ENCODE measurements at places on chromosomes 11 and 22.

- no peak for DNase-seq
Observed at GRCh38 chr11:32081901-32082300, 9.0 kb upstream of the RCN1 start.

- no peak for DNase-seq
Observed at GRCh38 chr11:88188251-88188931, 13.1 kb upstream of the RAB38 start.

DNA sequence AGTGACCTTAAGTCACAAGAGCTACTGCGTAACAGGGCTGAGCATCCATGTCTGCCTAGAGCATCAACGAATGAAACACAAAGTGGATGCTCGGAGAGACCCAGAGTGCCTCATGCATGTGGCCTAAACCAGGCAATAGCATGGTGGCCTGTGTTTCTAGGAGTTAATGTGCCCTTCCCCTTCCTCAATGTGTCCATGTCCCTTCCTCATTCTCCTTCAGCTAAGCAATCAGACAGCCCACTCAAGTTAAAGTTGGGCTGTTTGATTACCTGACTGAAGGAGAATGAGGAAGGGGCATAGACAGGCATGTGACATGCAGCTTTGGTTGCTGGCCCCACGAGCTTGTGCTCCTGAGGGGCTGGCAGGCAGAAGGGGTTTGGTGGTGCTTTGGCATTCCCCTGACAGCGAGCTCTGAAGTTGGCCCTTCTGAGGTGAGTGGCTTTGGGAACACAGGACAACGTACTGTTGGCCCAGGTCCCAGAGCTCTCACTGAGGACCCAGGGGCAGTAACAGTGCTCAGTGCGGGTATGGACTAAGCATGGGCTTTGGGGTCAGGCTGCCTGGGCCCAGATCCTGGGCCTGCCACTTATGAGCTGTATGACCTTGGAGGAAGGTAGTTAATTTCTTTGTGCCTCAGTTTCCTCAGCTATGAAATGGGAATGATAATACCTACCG is 46.7 kb downstream of the IRAG1 start:
- no peak for DNase-seq

DNA sequence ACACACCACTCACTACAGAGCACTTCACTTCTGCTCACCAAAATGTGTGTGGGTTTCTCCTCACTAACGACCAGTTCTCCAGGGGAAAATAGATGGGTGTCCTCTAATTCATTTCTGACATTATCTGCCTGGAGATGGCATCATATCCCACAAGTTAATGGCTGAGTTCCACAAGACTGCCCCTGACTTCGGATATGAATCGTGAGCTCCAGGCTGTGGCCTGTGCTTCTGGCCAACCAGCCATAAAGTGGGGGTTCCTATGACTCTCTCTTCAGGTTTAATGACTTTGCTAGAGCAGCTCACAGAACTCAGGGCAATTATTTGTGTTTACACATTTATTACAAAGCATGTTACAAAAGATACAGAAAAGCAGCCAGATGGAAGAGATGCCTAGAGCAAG is 113.0 kb upstream of the SYT13 start:
- no peak for DNase-seq

GRCh38 chr22:16964366-16964765 is 43.7 kb downstream of the GAB4 start:
- DNase-seq = no peak

GRCh38 chr11:71204748-71205664 is 47.4 kb downstream of the SHANK2 start:
- no peak for DNase-seq

GRCh38 chr22:41898645-41899044 is 16.2 kb downstream of the SHISA8 start:
- DNase-seq = no peak

DNA sequence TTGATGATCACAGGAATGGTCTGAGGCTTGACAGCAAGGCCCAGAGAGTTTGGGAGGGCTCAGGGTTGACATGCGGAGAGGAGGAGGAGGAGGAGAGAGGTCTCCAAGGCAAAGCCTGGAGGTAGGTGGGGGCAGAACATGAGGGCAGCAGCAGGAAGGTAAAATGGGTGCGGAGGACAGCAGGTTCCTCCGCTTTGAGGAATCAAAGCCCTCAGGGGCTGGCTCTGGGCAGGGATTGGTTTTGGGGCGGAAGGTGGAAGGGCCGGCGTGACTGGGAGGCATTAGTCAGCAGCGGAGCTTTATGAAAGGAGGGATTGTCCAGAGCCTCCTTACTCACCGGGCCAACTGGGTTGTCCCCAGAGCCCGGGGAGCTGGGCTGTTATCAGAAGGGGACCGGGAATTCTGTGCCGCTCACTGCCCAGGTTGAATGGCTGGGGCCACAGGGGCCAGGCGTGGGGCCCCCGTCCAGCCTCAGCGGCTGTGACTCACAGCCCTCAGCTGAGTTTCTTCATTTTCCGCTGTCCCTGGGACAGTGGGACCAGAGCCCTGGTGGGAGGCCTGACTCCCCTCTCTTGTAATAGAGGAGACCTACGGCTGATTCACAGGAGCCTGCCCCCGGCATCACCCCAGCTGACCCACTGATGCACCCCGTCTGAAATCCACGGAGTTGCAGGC is 36.2 kb downstream of the LIF start:
- peak; percentile 64 for DNase-seq

DNA sequence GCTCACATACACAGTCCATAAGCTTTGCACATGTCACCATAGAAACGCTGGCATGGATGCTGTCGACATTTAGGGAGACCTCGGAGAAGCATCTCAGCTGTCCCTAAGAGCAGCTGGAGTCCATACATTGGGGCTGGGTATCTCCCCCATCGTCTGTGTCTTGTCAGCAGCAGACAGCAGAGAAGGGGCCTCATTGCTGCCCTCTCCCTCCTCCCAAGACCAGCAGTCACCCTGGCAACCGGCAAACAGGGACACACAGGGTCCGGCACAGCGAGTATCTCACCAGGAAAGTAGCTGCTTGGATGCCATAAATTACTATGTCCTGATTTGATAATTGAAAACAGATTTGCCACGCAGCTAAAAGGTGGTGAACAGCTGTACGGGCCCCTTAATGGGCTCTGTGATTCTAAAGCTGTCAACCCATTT is 84.4 kb downstream of the CD44 start:
- DNase-seq = no peak

DNA sequence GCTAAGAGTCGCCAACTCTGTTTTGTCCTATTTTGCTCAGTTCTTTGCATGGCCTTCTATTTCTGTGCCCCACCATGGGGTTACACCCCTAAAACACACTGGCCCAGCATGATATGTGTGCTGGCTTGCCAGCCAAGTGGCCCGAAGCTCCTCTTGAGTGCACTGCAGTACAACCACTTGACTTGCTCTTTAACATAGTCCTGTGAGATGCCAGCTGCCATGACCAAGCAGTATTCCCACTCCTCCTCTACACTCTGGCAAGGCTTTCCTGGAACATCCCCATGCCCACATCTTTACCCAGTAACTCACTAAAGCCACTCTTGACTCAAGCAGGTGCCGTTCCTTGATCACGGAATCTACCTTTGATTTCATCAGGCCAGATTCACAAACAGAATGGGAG is 102.9 kb upstream of the GAL start:
- no peak for DNase-seq

- DNase-seq = no peak
Observed at GRCh38 chr11:9380773-9381172, 3.7 kb upstream of the IPO7 start.

- DNase-seq = no peak
Observed at GRCh38 chr22:39748877-39749276, 144.7 kb downstream of the ENTHD1 start.

DNA sequence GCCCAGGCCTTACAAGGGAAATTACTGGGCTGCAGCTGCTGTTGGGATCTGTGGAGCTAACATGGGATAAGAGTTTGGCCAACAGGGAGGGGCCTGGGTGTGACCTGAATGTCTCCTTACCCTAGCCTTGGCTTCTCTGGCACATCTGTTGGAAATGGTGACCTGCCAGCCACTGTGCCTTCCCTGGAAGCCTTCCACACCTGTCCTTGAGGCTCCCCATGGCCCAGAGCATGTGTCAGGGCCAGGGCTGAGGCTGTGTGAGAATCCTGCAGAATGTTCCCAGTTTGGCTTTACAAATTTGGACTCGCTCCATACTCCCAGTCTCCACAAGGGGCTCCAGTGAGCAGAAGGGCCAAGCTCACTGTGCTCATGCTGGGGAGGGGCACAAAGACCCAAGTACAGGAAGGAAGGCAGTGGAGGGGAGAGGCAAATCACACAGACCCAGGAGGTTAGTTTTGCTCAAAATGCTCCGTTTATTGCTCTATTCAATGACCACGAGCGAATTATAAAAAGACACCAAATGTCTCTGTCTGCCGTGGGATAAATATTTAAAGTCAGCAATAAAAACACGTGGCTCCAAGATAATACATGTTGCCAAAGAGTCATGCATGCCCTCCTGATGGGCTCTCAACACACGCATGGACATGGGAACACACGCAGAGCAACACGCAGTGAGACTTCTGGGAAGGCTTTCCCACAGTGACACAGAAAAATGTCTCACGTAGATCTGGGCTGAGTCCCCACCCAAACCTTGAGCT is 1.7 kb upstream of the IGSF22 start:
- peak; percentile 75 for DNase-seq

GRCh38 chr11:108224911-108225786 is 2.3 kb downstream of the ATM start:
- no peak for DNase-seq

DNA sequence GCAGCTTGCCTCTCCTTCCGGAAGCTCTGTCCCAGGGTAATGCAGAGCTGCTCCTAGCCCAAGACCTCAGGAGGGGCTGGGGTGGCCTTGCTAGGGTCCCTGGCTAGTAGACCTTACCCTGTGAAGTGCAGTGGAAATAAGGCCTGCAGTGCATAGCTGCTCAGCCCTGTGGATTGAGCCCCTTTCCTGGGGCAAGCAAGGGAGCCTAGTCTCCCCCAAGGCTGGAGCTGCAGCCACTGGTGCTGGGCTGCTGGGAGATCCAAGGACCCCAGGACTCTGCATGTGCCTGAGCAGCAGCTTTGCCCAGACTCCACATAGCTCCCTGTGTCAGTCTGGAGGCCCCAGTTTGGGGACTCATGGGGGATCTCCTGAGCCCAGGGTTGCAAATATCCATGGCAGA is 57.9 kb downstream of the FANCF start:
- no peak for DNase-seq

- DNase-seq = no peak
Observed at GRCh38 chr11:112650527-112650926, 310.7 kb upstream of the NCAM1 start.

DNA sequence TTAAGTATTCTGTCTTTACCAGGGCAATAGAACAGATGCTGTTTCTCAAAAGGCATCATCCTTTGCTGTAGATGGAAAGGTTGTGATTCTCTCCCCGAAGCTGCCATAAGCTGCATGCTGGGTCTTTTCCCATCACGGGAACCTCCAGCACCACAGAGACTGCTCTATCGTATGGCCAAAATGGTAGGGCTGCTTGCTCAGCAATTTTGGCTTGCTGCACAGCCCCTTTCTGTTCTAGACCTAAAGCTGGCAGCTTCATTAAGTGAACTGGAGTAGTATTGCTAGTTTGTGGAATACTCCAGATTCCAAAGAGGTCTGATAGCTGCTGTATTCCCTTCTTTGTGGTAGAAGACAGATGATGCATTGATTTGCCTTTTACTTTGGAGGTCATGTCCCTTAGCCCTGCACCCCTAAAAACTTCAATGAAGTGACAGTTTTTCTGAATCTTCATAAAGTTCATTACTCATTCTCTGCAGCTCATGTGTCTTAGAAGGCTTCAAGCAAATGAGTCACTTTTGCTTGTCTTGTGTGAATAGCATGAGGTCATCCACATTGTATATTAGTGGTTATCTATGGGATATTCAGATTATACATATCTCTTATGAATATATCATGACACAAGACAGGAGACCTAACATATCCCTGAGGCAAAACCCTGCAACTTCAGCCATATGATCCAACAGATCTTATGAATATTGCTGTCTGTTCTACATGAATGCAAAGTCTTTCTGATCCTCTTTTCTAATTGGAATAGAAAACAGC is 245.3 kb downstream of the FAM76B start:
- DNase-seq = no peak

DNA sequence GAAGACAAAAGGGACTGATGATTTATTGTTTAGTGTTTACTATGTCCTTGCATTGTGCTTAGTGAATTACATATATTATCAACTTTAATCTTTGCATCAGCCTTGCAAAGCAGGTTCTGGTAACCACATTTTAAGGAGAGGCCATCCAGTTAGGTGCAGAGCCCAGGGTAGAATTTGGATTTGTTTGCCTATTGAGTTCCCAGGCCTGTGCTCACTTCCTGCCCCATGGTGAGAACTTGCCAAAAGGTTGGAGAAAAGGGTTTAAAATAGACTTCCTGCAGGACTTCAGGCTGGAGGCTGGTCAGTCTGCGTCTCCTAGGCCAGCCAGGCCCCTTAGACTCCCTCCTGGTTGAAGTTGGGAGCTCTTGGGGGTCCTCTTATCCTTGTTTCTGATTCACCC is 72.1 kb downstream of the ATXN10 start:
- DNase-seq = no peak

DNA sequence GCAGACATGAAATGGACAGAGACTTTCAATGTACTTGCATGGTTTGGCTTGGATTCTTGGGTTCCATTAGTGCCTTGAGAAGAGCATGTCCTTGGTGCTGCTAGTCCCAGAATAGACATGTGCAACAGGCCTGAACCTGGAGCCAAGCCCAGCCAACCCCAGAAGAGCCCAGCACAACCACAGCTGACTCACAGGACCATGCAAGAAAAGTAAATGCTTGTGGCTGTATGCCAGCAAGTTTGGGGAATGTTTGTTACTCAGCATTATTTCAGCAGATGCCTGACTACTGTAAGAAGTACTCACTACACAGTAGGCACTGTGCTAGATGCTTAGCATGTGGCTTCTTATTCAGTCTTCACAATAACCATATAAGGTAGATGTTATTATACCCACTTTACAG is 39.2 kb upstream of the HMGXB4 start:
- DNase-seq = no peak

GRCh38 chr11:133897331-133897650 is 52.0 kb upstream of the SPATA19 start:
- no peak for DNase-seq

- DNase-seq = no peak
Observed at GRCh38 chr11:2143477-2143798, 4.2 kb upstream of the IGF2 start.

- DNase-seq = no peak
Observed at GRCh38 chr22:35674335-35674734, 26.1 kb downstream of the APOL6 start.
